Activated CD4-positive, CD25-positive, alpha-beta regulatory T cell (primary cell): ENCODE measurements at places on chromosomes 16 and 17.

DNA sequence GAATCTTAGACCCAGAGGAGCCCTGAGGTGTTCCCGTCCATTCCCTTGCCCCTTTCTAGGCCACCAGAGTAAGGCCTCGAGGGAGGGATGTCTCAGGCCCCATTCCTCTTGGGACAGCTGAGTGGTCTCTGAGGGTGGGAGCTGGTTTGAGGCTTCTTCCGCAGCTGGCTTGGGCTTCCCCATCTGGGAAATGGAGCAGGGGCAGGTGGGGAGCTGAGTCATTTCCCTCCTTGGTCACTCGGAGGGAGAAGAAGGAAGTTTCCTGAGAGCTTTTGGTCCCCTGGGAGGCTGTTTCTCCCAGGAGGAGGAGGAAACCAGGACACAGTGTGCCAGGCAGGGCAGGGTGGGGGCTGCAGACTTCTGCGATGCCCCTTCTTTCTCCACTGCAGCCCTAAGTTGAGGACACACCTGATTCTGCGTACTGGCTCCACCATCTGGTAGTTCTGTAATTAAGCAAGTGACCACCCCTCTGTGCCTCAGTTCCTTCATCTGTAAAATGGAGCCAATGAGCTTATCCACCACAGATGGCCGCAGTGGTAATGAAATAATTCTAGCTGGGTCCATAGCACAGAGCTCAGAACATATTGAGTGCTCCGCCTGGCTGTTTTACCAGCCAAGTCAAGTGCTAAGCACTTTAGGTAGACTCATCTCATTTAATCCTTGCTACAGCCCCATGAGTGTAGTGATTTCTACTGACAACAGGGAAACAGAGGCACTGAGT is 1.6 kb upstream of the KCNJ12 start:
- DNase-seq, result no peak

GRCh38 chr16:8742068-8742467 is 55.4 kb downstream of the TMEM186 start:
- no peak for DNase-seq

DNA sequence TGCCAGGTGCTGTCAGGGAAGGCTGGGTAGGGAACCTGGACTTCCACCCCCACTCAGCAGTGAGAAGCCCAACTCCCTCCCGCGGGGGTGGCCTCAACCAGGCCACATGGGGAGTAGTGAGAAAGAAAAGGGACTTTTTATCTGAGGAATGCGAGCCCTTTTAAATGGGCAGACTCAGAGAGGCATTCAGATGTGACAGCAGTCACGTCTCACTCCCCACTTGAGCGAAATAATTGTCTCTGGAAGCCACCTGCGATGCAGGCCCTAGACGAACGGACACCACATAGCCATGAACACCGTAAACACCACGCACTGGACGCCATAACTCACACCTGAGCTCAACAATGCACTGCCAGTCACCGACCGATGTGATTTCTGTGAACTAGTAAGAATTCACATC is 11.9 kb upstream of the CD300E start:
- no peak for DNase-seq

DNA sequence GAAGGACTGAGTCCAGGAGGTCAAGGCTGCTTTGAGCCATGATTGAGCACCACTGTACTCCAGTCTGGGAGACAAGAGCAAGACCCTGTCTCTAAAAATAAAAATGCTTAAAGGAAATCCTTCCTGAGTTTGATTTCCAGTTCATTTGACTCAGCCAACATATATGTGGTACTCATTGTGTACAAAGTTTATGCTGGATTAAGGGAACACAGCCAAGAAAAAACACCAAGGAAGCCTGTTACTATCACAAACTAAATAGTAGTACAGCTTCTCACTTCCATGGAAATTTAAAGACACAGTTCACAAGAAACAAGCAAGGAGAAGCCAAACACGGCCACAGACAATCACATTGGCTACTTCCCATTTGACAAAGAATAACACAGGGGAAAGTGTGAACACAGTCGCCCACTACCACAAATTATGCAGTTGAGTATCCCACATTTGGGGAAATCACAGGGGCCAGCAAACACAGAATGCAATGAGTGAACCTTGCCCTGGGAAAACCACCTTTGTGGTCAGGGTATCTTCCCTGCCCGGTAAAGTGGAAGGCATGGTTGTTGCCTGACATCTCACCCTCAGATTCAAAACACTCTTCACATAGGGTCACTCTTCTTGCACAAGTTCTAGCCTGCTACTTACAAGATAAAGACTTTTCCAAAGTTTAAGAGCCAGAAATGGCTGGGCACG is 14.5 kb downstream of the TEX14 start:
- no peak for DNase-seq

DNA sequence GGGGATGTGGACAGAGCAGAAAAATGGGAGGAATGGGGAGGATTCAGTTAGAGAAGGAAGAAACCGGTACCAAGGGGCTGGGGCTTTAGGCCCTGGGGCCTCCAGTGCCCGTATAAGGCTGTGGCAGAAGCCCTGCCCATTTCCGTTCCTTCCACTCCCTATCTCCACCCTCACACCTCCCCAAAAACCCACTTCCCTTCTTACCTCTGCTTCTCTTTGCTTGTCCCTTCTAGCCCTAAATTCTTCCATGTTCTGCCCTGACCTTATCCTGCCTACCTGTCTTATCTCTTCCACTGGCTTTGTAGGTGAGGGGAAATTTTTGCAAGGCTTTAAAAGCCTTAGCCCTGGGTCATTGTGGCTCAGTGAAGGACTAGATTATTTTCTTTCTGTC is 4.1 kb downstream of the RNF167 start:
- DNase-seq, result no peak

DNA sequence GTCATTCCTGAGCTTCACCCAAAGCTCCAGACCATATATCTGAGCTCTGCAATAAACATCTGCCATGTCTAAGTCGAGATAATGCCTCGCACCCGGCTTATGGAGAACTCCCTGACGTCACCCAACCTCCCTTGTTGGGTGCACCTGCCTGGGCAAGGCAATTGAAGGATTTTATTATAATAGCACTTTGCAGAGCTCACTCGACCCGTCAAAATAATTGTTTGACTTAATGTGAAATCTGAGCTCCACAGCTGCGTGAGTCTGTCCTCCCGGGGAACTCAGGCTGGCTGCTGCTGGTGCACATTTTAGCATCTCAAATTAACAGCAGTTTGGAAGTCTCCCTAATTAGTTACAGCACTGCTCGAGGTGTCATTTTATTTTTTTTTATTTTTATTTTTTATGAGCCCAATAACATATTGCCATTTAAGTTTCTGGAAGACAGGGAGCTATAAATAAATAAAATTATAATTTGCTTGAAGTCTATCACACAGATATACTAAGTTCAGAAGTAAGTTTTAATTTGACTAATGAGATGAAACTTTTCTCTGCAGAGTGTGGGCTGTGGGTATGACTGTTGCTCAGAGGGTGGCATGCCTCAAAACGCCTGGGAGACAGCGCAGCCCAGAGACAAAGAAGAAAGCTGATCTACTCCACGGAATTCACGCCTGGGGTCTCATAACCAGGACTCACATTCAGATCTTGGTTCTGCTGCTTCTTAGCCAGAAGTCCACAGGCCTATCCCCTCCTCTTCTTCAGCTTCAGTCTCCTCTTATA is 401.4 kb upstream of the C16orf82 start:
- DNase-seq, result no peak

- DNase-seq, result no peak
Observed at GRCh38 chr17:81458628-81459027, 54.0 kb downstream of the ACTG1 start.

GRCh38 chr17:17279316-17279715 is 1.7 kb downstream of the COPS3 start:
- DNase-seq, result no peak

GRCh38 chr16:12339686-12340085 is 363.2 kb downstream of the SNX29 start:
- no peak for DNase-seq

GRCh38 chr17:81228834-81229665 is 6.3 kb upstream of the CEP131 start:
- no peak for DNase-seq

DNA sequence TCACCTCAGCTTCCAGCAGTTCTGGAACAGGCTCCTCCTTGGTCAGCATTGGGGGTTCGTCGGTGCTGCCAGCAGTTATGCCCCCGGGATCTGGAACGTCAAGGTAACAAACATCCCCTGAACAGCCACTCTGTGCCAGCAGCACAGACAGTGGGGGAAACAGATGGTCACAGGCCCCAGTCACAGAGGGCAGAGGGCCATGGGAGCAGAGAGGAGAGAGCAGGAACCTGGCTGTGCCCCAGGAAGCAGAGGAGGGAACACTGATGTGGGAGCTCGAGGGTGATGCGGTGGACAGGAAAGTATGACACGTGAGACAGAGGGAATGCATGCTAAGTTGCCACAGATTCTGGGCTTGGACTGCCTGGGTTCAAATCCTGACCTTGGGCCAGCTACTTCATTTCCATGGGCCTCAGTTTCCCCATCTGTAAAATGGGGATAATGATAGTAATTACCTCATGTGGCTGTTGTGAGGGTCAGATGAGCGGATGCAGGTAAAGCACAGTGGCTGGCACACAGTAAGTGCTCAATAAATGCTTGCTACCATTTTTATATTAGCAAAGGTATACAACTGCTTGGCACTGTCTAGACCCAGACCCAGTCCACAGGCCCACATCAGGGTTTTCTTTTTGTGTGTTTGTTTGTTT is 4.9 kb downstream of the BCL7C start:
- no peak for DNase-seq

DNA sequence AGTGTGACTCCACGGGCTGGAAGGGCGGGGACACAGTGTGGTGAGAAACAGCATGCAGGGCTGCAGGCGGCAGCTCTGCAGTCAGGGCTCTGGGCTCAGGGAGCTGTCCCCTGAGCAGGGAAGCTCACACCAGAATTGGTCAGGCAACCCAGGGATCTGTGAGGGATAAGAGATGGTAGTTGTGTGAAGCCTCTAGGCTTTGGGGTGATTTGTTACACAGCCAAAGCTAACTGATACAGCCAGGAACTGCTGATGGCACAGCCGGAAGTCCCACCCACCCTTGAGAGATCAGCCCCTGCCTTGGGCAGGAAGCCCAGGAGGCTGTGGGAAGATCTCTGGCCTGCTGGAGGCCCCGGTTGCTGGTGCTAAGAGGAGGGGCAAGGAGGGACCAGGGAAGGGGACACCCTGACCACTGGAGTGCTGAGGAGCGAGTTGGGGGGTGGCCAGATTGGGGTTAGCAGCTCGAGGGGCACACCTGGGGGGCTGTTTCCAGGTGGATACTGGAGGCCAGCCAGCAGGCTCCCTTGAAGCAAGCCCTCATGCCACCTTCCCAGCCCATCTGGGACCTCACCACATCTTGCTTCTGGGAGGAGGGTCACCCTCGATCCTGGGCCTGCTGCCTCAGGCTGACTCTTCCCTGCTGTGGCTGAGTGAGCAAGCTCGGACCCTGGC is 25.2 kb downstream of the NPTX1 start:
- DNase-seq, result no peak

GRCh38 chr17:55237841-55238178 is 26.9 kb upstream of the HLF start:
- no peak for DNase-seq

GRCh38 chr17:40366861-40367518 is 2.5 kb upstream of the GJD3 start:
- no peak for DNase-seq
